T-helper 2 cell (primary cell): ENCODE measurements at places on chromosomes 16 and 17.

DNA sequence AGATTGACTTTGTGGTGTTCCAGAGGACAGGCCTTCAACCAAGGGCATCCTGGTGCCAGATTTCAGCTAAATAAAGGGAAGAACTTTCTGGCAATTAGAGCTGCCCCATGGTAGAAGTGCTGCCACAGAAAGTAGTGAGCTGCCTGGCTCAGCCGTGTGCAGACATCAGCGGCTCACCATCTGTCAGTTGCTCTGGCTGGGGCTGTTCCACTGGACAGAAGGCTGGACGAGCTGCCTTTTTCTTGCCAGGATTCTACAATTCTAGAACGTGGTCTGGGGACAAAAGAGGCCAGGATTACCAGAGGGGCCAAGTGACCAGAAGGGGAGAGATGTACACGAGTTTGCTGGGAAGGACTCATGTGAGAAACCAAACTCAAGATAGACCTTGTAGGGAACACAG is 107.0 kb upstream of the RPL38 start:
- no peak for DNase-seq

DNA sequence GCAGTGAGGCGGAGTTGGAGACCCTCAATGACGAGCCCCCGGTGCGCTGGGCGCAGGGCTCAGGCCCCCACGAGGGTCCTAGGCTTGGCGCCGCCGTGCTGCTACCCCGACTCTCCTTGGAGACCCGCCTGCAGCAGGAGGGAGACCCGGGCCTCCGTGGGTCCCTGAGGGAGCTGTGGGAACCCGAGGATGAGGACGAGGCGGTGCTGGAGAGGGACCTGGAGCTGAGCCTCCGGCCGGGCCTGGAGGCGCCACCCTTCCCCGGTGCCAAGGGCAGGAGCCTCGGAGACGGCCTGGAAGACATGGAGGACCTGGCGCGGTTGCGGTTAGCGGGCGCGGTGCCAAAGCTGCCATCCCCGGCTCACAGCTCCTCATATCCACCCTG is 2.3 kb downstream of the MYO15B start:
- DNase-seq = no peak

DNA sequence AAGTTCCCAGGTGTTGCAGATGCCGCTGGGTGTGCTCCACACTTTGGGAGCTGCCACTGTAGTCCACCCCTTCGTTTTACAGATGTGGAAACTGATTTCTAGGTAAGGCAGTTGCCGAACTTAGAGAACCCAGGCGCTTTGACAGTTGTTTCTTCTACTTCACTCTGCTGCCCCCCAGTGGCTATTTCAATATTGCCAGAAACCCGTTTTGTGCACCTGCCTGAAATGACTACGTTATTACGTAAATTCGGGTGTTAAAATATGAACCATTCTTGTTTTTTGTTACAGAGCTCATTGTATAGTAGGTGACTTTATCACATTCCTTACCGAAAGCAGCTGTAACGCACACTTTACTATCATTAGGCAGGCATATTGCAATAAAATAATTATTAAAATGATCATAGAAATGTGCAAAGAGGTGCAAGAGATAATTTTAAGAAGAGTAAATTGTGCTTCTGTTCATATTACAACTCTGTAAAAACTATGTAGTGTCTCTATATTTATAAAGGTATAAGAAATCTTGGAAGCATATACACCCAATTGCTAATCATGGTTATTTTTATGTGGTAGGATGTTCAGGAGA is 44.9 kb downstream of the OTOA start:
- DNase-seq = peak; percentile 42

- peak; percentile 62 for DNase-seq
These were observed 16.6 kb downstream of the COPRS start for GRCh38 chr17:31842195-31843069.

GRCh38 chr16:84054916-84055315 is 12.3 kb upstream of the SLC38A8 start:
- no peak for DNase-seq

DNA sequence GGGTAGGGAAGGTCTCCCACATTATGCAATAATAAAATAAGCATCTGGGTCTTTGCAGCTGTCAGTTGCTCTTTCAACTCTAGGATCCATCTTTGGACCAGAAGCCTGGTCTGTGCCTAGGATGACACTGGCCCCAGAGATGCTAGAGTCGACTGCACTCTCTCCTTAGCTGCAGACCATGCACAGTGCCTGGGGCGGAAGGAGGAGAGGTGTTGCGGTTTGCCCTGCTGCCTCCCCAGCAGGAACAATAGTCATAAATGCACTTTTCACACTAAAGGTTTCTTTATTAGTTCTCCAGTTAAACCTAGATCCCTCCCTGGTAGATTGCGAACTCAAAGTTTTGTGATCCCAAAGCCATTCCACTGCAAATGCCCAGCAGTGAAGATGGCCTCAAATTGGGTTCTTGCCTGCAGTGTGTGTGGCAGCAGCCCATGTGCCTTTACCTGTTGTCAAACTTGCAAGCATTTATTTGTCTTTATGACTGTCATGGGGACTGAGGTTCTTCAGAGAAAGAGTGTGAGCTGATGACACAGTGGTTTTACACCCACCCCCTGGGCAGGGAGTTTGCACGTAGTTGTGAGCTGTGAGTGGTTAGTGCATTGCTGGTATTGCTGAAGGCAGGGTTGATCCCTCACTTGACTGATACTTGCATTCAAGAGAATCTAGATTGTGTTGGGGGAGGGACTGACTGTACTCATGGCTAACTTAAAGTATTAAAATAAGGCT is 10.3 kb downstream of the ATXN1L start:
- DNase-seq = no peak

- no peak for DNase-seq
These were observed 234.6 kb upstream of the CDH5 start for GRCh38 chr16:66131895-66132294.

DNA sequence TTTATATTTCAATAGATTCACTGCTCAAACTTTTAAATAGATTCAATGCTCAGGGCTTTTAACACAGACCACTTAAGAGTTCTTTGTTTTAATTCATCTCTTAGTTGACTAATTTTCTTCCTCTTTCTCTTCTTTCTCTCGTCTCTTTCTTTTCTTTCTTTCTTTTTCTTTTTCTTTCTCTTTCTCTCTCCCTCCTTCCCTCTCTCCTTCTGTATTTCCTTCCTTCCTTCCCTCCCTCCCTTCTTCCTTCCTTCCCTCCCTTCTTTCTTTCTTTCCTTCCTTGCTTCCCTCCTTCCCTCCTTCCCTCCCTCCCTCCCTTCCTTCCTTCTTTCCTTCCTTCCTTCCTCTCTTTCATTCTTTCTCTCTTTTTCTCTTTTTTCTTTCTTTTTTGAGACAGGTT is 104.4 kb downstream of the LYRM1 start:
- DNase-seq = no peak

DNA sequence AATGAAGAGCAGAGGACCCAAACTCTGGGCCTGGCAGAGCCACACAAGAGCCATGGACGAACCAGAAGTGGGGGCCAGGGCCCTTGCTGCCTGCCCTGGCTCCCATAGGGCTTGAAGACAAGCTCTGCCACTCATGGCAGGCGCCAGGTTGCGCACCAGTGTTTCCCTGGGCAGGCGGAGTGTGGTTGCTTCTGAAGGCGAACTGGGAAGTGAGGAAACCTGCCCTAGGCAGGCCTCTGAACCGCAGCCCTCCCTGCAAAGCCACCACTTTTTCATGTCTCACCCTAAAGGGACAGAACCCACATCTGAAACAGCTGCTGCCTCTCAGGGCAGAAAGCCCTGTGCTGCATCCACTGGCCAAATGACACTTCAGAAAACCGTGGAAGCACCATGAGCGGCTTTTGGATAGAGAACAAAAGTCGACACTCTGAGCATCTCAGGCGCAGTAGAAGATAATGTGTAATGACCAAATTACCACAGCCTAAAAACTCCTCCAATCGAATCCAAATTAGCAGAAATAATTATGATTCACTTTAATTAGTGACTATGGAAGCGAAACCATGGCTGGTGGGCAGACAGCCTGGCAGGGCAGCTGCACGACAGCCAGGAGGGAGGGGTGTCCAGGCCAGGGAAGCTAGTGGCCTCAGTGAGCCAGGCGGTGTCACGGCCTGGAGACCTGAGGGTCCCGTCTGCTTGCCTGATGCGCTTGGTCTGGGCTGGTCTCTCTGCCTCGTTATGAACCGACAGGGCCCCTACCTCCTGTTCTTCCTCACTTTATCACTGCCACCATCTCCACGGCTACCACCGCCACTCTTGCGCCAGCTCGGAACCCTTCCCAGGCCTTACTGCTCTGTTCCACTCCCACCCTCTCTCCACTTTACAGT is 59.1 kb downstream of the PRMT7 start:
- no peak for DNase-seq

DNA sequence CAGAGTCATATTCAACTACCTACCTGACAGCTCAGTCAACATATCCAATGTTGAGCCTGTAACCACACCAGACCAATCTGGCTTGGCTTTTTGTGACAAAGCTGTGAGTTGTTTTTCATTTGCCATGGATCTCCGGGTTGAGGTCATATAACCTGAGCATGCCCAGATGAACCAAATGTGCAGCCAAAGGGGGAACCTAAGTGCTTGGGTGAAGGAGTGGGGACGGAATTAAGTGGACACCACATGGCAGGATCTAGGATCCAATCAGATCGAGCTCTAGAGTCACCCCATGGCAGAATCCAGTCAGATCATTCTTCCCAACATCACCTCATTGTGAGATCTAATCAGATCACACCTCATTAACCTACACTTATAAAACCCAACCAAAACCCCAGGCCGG is 258.6 kb downstream of the PHKB start:
- no peak for DNase-seq

DNA sequence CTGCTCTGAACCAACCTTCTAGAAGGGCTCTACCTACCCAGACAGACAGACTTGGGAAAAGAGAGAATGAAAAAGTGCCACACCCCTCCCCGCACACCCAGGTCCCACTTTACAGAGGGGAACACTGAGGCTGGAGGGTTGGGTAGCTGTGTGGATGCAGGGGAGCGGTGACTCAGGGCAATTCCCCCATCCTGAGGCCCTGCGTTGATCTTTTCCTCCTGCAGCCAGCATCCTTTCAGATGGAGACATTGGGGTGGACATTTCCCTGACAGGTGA is 10.0 kb downstream of the CETP start:
- DNase-seq = no peak

- DNase-seq = peak; percentile 87
These were observed at the start of the genes CFAP119 and RNF40 for GRCh38 chr16:30761928-30762902. CFAP119 (minus strand) TSS chr16:30762062; CDS start chr16:30761748, 314 bp downstream. RNF40 (plus strand) TSS chr16:30762322; CDS start chr16:30762546, 224 bp downstream.

DNA sequence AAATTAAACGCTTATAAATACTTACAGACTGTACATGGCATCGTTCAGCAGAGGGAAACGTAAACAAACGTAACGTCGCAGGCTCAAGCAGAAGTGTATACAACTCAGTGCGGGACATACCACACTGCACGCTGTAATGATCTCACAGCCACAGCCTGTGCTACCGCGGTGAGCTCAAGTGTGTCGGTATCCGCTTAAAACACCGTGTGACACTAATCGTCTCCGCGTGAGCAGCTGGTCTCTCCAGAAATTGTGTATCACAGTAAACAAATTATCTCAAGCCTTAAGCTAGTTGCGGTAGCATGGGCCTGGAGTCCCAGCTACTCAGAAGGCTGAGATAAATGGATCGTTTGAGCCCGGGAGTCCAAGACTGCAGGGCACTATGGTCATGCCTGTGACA is 115.3 kb downstream of the ANKRD11 start:
- no peak for DNase-seq

DNA sequence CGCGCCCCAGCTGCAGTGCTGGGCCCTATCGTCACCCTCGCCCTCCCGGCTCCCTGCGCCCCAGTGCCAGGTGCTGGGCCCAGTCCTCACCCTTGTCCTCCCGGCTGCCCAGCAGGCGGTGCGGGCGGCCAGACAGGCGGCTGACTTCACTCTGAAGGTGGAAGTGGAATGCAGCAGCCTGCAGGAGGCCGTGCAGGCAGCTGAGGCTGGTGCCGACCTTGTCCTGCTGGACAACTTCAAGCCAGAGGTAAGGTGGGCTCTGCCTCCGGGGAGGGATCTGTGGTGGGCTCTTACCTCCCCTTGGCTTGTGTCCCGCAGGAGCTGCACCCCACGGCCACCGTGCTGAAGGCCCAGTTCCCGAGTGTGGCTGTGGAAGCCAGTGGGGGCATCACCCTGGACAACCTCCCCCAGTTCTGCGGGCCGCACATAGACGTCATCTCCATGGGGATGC is 17.9 kb downstream of the QPRT start:
- DNase-seq = no peak

- DNase-seq = no peak
These were observed 170.2 kb downstream of the RAB11FIP4 start for GRCh38 chr17:31561469-31562375.

- no peak for DNase-seq
These were observed 405 bp upstream of the ACE start for GRCh38 chr17:63476459-63476853.

DNA sequence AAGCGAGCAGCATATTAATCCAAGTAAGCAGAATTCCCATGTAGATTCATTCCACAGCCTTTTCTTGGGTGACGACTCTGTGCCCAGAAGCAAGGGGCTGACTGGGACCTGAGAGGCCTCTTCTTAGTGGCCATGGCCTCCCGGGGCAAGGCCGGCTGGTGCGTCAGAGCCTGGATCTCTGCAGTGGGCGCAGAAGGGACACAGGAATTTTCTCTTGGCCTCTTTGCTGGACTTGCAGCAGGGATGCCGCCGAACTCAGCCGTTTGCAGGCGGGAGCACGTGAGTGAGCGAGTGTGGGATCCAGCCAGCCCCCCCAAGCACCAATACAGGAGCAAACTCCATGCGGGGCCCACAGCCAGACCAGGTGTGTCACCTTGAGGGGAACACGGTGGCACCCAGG is 151.8 kb downstream of the RPTOR start:
- no peak for DNase-seq

DNA sequence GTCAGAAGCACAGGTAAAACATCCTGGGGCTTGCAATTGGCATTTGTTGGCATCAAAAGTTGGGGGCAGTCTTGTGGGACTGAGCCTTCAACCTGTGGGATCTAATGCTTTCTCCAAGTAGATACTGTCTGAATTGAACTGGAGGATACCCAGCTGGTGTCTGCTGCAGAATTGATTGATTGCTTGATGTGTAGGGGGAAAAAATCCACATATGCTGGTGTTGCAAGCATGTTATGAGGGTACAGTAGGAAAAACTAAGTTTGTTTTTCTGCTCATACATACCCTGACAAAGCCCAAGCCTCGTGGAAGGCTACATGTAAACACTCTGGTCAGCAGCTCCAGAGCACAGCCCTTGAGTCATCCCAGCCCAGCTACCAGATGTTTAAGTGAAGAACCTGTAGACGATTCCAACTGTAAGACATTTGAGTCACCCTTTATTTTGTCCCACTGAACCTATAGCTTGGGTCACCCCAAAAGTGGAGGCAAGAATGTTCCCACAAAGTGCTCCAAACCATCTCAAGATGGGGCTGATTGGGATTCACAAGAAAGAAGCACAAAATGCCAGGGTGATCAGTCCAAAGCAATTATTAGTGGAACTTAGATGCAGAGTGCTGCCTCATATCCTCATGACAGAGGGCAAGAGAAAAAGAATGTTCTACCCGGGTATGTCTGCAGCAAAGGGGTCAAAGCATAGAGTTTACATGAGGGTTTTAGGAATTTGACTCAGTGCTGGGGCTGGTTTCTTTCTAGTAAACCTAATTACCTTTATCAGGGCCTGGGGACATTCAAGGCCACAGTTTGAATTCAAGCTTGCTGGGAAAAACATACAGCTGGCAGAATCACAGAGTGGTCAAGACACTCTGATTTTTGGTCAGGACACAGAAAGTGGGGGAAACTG is 9.6 kb upstream of the APPBP2 start:
- no peak for DNase-seq
